ENCODE measurements at places on chromosomes 13 and 19.
A peak's percentile ranks its signal among the peaks of the same experiment; 100 is the strongest.

DNA sequence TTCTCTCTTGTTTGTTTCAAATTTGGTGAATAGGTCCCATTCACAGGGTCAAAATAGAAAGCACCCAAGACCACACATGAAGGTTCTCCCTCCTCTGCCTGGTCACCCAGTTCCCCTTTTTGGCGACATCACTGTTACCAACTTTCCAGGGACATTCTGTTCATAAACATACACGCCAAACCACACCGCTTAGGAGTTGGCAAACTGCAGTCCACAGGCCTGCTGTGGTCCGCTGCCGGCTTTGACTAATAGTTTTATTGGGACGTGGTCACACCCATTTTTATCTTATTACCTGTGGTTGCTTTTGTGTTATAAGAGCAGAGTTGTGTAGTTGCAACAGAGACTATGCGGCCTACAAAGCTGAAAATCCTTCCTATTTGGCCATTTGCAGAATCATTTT is 24.2 kb downstream of the UHRF1 start:
- no peak for ATAC-seq

- no peak for ATAC-seq
Measured at GRCh38 chr19:29881386-29881785, 60.7 kb upstream of the URI1 start.

- no peak for ATAC-seq
Measured at GRCh38 chr19:29328586-29328985, 115.6 kb upstream of the UQCRFS1 start.

GRCh38 chr19:49869009-49869483 is 1.7 kb upstream of the PNKP start:
- peak; percentile 2 for ATAC-seq

- no peak for ATAC-seq
Measured at GRCh38 chr19:36252047-36252446, 37.1 kb downstream of the ZNF146 start.

DNA sequence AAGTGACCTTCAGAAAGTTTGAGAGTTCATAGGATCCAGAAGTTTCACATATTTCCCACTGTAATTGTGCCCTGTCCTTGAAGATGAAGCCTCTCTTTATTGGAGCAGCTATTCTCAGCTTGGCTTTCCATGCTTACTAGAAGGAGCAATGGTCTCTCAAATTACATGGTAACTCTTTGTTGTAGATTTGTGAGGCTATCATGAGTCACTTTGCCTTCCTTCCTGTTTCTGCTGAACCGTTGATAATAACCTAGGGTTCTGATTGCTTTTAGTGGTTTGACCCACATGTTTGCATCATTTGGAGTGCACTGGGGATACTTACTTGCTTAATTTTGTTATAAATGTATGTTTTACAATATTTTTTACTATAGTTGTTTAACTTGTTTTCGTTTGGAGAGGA is 772.9 kb upstream of the SLITRK6 start:
- peak; percentile 71 for ATAC-seq

DNA sequence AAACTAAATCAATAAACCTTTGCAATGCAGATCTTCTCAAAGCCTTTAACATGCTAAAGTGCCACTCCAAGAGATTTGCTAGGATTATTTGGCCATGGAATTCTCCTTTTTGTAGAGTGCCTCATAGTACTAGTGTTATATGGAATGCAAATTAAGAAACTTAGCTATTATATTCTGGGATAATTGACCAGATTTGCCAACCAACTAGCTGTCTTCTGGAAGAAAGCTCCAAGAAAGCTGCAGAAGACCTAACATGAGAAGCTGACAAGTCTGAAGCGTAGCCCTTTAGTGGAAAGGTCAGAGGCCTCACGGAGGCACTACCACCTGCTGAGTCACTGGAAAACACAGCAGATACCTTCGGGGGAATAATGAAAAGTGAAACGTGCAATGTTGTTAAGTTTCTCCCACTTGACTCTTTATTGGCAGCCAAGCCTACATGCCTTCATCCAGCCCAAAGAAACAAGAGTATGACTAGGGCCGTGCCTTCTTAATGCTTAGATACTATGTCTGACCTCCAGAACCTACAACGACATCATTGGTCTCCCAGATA is 29.8 kb upstream of the KATNAL1 start:
- no peak for ATAC-seq

- ATAC-seq = no peak
Measured at GRCh38 chr13:32409001-32409313, 19.0 kb downstream of the N4BP2L1 start.

DNA sequence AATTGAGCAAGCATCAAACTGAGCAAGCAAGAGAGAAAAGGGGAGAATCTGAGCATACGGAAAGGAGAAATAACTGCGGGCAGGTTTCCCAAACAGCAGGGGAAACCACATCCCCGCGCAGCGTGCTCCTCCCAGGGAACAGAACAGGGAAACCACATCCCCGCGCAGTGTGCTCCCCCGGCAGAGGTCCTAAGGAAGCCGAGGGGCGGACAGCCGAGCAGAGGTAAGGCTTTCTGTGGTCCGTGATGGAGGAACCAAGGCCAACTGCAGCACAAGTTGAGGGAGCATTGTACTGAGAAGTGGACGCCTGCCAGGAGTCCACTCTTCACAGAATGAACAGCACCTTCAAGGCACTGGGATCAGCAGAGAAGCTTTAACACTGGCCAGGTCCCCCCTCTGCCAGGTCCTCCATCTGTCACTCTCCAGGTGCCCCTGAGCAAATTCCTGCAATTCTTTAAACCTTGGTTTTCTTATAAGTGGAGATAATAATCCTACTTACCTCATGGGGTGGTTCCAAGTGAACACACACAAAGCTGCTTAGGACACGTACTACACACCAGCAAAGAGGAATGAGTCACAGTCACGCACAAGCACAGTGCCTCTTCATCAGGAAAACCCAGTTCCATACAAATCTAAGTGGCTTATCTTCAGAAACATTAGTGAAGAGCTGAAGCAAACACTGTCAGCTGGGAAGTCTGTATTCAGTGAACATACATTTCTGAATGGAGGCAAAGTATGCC is 23.0 kb upstream of the LAMP1 start:
- no peak for ATAC-seq

GRCh38 chr13:36918246-36919131 is 1.5 kb downstream of the SMAD9 start:
- ATAC-seq = peak; percentile 52

GRCh38 chr19:14113762-14114414 is 3.7 kb downstream of the PRKACA start:
- ATAC-seq = no peak

DNA sequence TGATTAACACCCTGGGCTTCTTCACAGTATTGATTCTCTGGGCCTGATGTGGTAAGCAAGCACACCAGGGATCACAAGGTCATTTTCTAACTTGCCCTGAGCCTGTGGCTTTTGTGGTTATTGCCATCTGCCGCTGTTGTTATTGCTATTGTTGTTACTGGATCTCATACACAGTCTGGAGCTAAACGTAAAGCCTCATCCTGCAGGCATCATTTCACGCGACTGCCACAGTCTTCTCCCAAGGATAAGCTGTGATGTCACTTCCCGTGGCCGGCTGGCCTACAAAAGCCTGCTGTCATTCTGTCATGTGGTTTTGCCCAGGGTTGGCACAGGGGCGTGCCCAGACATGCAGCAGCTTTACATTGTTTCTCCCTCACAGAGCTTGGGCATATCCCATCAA is 154.0 kb upstream of the GPR12 start:
- no peak for ATAC-seq

GRCh38 chr13:96216543-96216942 is 126.6 kb downstream of the HS6ST3 start:
- ATAC-seq = no peak

DNA sequence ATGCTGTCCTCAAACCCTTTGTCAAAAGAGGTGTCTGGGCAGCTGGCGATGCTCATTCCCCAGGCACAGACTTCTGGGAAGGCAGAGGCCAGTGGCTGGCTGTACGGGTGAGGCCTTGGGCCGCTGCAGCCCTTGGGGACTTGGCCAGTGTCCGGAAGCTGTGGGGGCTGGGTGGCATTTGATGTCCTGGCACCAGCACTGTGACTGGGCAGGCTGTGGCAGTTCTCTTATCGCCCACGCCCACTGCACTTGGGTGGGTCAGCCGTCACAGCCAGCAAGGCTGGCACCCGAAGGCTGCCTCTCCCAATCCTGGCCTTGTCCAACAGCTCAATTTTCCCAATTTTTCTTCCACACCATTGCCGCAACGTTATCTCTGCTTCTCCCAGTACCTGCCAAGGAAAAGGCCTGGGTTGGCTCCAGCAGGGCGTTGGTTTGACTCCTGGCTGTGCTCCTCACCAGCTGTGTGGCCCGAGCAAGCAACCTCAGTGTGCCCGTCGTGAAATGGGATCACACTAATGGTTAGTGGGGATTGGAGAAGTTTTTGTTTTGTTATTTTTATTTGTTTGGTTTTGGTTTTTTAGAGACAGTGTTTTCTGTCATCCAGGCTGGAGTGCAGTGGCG is 12.7 kb upstream of the SLC44A2 start:
- no peak for ATAC-seq

DNA sequence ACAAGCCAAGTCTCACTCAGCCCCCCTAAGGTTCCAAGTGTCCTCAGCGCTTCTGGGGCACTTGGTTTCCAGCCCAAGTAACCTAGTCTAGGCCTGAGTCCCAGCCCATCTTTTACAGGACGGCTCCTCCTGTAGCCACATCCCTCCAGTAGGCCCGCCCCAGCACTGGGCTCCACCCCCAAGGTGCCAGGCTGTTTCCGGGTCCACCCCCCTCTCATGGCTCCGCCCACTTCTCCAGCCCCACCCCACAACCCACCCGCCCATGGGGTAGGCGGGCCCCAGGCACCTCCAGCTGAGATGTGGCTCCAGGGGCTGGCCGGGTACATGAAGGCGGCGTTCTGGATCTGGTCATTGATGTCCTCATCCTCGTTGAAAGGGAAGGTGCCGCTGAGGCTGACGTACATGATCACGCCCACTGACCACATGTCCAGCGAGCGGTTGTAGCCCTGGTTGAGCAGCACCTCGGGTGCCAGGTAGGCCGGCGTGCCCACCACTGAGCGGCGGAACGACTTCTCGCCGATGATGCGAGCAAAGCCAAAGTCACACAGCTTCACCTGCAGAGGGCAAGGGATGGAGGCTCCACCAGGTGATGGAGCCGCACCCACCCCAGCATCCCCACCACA is 17.2 kb upstream of the DACT3 start:
- ATAC-seq = peak; percentile 71

GRCh38 chr19:11400798-11401197 is 16.7 kb upstream of the EPOR start:
- ATAC-seq = no peak

DNA sequence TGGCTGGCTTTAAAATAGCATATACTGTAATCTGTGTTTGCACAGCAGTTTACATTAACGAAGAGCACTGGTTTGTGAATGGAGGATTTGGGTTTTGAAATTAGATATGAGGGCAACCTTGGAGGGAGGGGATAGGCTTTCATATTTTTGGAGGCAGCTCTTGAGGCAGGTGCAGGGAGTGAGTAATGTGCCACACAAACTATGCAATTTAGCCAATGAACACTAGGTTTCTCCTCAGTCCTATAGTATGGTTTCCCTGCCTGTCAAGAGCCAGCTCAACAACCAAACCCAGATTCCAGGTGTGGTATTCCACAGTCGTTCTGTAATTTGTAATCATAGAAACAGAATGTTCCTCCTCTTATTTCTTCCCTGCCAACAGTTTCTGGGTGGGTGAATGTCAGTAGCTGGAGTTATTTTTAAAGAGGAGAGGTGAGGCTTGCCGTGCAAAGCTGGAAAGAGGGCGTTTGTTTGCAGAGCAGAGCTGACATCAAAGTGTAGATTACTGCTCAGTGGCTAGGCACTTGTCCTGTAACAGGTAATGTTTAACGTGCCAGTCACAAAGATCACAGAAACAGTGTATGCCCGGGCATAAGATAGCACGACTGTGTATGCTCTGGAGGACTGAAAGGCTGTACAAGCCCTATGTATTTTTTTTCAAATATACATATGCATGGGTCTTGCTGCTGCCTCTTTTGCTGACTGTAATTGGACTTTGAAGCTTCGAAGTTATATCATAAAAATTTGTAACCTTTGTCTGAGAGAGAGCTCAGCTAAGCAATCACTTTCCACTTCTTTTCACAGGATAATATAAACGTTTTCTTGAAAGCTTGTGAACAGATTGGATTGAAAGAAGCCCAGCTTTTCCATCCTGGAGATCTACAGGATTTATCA is 124.2 kb downstream of the LMO7 start:
- ATAC-seq = peak; percentile 59

- no peak for ATAC-seq
Measured at GRCh38 chr13:94984958-94985357, 272.6 kb upstream of the SOX21 start.

GRCh38 chr13:105897575-105897974 is 637.9 kb downstream of the EFNB2 start:
- no peak for ATAC-seq

GRCh38 chr13:98482476-98483444 is 94.1 kb downstream of the STK24 start:
- ATAC-seq = no peak

DNA sequence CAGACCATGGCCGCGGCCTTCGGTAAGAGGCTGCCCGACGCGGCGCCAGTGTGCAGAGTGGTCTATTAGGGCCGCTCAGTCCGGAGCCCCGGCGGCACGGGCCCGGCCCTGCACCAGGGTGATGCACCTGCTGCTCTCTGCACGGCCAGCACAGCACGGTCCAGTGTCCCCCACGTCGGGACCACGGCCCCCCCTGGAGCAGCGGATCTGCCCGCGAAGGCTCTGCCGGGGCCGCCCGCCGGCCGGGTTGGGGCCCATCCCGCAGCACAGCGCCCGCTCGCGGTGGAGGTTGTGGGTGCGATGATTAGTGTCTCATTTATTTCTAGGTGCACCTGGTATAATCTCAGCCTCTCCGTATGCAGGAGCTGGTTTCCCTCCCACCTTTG is 7.9 kb downstream of the PTBP1 start:
- ATAC-seq = no peak

DNA sequence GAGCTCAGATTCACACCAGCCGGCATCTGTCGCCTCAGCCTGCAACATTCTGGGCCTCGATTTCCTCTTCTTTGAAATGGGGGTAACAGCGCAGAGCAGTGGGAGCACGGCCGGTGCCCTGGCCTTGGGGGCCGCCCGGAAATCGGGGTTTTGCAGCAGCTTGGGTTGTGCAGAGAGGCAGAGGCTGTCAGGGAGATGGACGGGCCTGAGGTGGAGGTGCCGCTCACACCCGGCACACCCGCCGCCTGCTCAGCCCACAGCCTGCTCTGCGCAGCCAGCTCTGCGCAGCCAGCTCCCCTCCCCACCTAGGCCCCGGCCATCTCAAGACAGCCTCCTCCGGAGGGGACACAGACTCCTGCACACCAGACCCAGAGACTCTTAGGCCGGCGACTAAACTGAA is 10.6 kb downstream of the KLF2 start:
- ATAC-seq = no peak

DNA sequence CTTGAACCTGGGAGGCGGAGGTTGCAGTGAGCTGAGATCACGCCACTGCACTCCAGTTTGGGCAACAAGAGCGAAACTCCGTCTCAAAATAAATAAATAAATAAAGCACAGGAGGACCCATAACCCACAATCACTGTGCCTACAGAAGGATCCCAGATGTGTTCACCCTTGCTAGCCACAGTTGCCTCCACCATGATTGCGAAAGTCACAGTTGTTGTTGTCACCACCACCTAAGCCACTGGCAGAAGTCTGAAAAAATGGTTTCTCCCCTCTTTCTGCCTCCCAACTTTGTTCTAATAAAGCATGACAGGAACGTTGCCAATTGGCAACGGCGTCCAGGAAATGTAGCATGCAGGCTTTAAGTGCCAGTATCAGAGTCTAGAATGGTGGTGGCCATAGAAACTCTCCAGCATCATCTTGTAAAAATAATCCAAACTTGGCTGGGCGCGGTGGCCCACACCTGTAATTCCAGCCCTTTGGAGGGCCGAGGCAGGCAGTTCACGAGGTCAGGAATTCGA is 2.2 kb upstream of the EPS15L1 start:
- ATAC-seq = no peak

All from SK-N-SH treated with all-trans-retinoic acid at 6 μM for 48 hours (cell line).